ENCODE measurements at places on chromosomes 1 and 21.

- DNase-seq, result no peak
- H3K27ac ChIP-seq, result no peak overlapping the region
- H3K36me3 ChIP-seq, result no peaks in the 10 kb centered on the region
- peaks cover 12% of the 10 kb centered on the region for H3K4me1 ChIP-seq
- no peaks in the 10 kb centered on the region for H3K27me3 ChIP-seq
- H3K4me3 ChIP-seq, result no peak overlapping the region
These were observed 5.8 kb downstream of the CLEC20A start for GRCh38 chr1:178490967-178491366.

DNA sequence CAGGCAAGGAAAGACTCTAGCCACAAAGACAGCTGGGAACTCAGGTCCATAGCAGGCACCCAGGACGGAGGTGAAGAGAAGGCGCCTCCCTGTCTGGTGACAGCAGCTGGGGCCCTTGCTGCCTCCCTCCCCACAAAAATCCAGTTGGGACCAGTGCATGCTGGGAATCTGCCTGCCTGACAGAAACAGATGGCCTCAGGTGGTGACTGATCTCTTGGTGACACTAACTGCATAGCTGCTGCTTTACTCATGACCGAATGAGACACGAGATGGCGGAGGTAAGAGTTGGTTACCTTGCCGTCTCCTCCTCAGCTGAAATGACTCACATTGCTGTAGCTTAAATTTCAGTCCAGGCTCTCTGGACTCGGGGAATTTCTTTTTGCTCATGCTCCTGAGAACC, 130.3 kb downstream of the FGGY start:
- DNase-seq, result no peak
- no peaks in the 10 kb centered on the region for H3K27me3 ChIP-seq

GRCh38 chr1:177571485-177572076, 398.3 kb downstream of the SEC16B start:
- no peaks in the 10 kb centered on the region for H3K36me3 ChIP-seq
- no peak overlapping the region for H3K4me3 ChIP-seq
- DNase-seq, result no peak
- H3K4me1 ChIP-seq, result no peaks in the 10 kb centered on the region
- H3K27ac ChIP-seq, result no peak overlapping the region
- no peaks in the 10 kb centered on the region for H3K27me3 ChIP-seq

- H3K27me3 ChIP-seq, result no peaks in the 10 kb centered on the region
- peaks cover 100% of the 10 kb centered on the region for H3K4me1 ChIP-seq
- peak overlapping the region; percentile 55 for H3K27ac ChIP-seq
- H3K36me3 ChIP-seq, result peaks cover 95% of the 10 kb centered on the region
- H3K4me3 ChIP-seq, result no peak overlapping the region
These were observed 61.1 kb downstream of the CD46 start for GRCh38 chr1:207812778-207813511.

DNA sequence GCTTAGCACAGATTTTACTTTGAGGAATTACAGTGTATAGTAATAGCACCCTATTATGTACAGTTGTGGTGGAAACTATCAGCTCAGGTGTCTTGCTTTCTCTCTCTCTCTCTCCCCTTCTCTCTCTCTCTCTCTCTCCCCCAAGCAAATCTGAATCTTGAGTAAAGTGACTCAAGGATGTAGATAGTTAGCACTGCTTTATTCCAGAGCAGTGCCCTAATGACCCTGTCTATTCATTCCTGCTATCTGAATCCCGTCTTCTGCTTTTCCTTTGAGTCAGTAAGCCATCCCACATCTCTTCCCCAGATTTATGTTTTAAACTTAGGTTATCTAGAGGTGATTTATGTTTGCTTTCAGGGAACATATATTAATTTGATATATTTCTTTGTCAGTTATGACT, 5.2 kb upstream of the HPCAL4 start:
- H3K4me3 ChIP-seq, result no peak overlapping the region
- no peak for DNase-seq
- H3K27ac ChIP-seq, result no peak overlapping the region
- peaks cover 20% of the 10 kb centered on the region for H3K27me3 ChIP-seq
- H3K36me3 ChIP-seq, result no peaks in the 10 kb centered on the region

DNA sequence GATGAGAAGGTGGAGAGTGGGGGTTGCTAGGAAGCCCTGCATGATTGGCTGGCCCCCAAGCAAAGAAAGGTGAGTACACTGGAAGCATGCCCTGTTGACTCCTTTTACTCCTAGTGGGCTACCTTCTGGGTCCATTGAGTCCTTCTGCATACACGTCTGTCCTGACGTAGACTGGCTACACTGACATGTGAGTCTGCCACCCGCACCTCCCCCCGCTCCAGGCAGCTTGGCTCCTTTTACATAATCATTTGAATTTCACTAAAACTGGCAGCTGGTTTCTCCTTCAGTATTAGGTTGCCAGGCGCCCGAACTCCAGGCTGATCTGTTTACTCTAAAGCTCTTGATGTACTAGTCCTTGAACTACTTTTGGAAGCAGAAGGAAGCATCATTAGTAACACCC, 8.7 kb downstream of the MRPS21 start:
- H3K27ac ChIP-seq, result no peak overlapping the region
- no peaks in the 10 kb centered on the region for H3K27me3 ChIP-seq
- H3K36me3 ChIP-seq, result peaks cover 64% of the 10 kb centered on the region
- H3K4me3 ChIP-seq, result no peak overlapping the region
- DNase-seq, result no peak

DNA sequence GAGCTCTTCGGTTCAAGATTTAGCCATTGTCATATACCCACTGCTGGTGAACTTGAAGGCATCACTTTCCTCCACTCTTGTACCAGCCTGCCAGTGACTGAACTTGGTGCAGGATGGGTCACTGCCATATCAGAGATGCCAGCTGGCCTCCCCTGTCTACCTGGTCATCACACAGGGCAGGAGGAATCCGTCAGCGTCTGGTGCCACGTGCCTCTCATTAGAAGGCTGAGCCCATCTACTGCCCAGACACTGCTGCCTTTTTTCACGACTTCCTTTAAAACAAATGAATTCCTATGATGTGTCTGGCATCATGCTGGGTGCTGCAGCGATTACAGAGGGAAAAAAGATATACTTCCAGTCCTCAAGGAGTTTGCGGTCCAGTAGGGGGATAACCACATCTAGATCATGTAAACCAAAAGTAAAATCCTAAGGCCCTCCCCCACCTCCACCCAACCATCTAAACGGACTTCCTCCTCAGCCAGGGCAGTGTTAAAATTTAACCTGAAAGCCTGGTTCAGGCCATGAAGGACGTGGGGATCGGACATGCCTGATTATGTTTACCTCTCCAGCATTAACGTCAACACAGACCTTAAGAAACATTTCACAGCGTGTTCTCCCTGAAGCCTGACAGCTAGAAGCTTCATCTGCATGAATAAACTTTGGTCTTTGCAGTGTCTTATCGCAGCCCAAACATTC, 29.2 kb upstream of the PDE9A start:
- peaks cover 4% of the 10 kb centered on the region for H3K4me1 ChIP-seq
- DNase-seq, result peak; percentile 33
- H3K36me3 ChIP-seq, result no peaks in the 10 kb centered on the region
- no peak overlapping the region for H3K4me3 ChIP-seq
- H3K27ac ChIP-seq, result no peak overlapping the region
- peaks cover 11% of the 10 kb centered on the region for H3K27me3 ChIP-seq
